Osteocyte (in vitro differentiated cells): ENCODE measurements at places on chromosomes 2 and 18.

- no peak for DNase-seq
Observed at GRCh38 chr2:144801766-144802165, 281.8 kb upstream of the ZEB2 start.

DNA sequence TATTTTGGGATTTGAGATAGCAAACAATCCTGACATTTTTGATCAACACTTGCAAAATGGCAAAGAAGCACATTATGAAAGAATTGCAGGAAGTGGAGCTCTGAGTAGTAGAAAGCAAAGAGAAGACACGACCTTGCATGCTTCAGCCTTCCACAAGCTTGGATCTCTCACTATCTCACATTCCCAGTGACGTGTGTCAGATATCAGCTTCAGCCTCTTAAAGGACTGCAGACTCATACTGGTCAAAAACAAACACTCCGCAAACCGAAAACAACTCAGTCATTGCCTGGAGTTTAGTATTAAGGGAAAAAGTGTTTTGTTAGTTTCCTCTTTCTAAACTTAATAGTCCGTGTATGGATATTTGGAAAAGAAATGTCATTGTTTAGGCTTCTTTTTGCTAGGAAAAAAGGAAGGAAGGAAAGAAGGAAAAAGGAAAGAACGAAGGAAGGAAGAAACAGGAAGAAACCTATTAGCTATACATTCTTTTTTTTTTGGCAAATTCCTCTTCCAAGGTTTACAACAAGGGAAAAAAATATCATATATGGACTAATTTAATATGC lies 32.6 kb upstream of the SLC40A1 start:
- DNase-seq: no peak

- no peak for DNase-seq
Observed at GRCh38 chr2:174858745-174859144, 94.5 kb upstream of the CHRNA1 start.

DNA sequence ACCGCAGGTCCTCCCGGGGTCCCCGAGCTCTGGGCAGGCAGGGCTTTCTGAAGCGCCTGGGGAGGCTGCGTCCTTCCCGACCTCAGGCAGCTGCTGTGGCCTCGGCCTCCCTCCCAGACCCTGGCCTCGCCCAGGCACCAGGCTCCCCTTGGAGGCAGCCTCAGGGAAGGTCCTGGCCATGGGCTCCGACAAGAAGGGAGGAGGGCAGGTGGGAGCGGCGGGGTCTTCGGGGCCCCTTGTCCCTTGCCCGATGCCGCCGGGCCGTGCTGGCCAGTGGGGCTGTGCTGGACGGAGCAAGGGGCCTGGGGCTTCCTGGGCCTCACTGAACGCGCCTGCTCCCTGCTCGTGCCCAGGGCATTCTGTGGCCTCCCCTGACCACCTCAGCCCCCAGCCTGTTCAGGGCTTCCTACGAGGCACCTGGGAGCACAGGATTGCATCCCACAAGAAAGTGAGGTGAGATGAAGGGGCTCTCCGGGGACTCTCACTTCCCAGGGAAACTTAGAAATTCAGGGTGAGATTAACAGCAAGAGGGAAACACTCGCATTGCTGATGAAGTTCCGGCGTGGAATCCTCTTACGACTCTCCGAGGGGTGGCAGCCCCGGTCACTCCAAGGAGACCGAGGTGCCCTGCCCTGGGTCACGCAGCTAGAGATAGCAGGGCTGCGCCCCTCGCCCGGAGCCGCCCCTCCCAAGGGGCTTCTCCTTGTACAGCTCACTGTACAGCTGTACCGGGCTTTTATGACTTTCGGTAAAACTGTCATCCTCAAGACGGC lies 778 bp downstream of the MFSD2B start:
- DNase-seq: no peak

DNA sequence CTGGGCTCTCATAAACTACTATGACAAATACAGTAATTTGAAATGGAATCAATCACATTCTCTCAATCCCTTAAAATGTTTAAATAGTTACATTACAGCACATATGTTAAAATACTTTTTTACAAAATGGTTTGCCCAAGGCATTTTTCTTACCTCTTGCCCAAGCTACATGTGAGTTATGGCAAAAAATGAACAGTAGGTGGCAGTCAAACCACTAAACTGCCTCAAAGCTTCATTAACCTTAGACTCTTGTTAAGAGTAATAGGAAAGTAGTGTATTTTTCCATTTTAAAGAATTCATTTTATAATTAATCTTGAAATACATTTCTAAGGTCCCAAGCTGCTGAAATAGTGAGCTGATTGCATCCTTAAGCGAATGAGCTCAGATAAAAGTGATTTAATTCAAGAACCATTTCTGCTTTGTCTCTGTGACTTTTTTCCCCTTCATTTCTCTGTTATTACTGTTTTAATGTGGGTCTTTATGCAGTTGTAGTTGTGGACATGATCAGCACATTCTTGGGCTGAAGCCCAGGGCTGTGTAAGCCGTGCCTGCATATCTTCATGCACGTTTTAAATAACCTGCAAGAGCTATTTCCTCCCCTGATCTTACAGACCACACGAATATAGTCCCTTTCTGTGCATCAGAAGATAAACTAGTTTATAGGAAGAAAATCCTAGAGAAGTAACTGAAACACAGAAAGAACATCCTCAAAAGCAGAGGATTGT lies 311.8 kb downstream of the LNPK start:
- DNase-seq: no peak

- DNase-seq: no peak
Observed at GRCh38 chr2:195515551-195515950, 141.5 kb upstream of the SLC39A10 start.

GRCh38 chr2:237154082-237154638 lies 68.5 kb downstream of the COPS8 start:
- no peak for DNase-seq

GRCh38 chr18:64337018-64337417 lies 188.1 kb upstream of the LINC00305 start:
- no peak for DNase-seq

- no peak for DNase-seq
Observed at GRCh38 chr2:99939135-99939534, 203.3 kb downstream of the AFF3 start.

DNA sequence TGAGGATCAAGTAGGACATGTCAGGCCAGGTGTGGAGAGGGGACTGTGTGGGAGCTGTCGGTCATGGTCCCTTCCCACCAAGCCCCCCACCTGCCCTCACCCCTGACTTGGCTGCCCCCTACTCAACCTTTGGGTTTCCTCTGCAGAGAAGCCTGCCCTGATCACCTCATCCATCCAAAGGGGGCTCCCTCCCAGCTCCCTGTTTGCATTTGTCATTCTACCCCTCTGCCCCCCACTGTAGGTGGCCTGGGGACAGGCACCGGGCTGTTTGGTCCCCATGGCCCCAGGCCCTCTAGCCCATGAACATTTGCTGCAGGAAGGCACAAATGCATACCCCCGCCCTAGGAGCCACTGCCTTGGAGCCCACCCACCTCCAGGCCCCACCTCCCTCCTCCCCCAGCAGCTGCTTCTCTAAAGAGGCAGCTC lies 115.0 kb downstream of the SMAD7 start:
- no peak for DNase-seq

DNA sequence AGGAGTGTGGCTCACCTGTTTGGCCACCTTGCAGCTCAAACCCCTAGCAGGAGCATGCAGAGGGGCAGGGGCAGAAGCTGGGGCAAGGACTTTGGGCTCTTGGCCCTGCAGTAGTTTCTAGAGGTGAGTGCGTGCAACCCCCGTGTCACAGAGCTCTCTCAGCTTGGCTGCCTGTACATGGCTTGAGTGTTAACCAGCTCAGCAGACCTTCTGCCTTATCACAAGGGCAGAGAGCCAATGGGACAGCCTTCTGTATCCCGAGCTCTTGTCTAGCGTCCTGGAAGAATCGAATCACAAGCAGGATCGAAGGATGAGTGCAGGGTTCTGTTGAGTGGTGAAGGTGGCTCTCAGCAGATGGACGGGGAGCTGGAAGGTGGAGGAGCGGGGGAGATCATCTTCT lies 120.3 kb upstream of the TMEM18 start:
- DNase-seq: no peak

GRCh38 chr2:160257041-160257742 lies 57.1 kb upstream of the ITGB6 start:
- DNase-seq: no peak

GRCh38 chr18:13261661-13262357 lies 43.2 kb downstream of the LDLRAD4 start:
- DNase-seq: peak; percentile 74

GRCh38 chr2:172564376-172564775 lies 8.5 kb downstream of the PDK1 start:
- DNase-seq: no peak

GRCh38 chr2:120802867-120803484 lies 67.3 kb downstream of the GLI2 start:
- no peak for DNase-seq

GRCh38 chr18:12552879-12553242 lies 105.0 kb downstream of the SPIRE1 start:
- no peak for DNase-seq

DNA sequence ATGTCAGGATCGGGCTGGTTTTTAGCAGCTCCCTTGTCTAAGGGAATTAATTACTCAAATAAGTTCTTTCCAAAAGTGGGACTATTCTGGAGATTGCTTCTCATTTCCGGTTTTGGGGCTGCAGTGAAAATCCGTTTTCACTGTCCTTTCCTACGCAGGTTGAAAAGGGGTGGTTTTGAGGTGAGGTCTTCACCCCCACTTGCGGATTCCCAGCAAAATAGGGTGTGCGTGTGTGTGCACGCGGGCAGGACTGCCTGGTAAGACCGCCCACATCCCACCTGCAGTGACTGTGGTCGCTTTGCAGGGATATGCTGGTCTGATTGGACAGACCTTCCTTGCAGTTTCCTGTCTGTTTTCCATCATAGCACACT lies 472 bp upstream of the PLEKHM3 start:
- no peak for DNase-seq

- DNase-seq: no peak
Observed at GRCh38 chr18:22114526-22115321, 54.7 kb upstream of the GATA6 start.

DNA sequence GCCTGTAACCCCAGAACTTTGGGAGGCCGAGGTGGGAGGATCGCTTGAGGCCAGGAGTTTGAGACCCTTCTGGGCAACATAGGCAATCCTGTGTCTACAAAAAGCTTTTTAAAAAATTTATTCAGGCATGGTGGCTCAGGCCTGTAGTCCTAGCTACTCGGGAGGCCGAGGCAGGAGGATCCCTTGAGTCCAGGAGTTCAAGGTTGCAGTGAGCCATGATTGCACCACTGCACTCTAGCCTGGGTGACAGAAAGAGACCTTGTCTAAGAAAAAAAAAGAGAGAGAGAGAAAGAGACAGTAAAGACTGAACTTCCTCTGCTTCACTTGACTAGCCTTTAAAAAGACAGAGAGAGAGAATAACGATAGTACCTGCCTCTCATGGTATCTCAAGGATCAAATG lies 62.4 kb downstream of the INPP5D start:
- DNase-seq: no peak

DNA sequence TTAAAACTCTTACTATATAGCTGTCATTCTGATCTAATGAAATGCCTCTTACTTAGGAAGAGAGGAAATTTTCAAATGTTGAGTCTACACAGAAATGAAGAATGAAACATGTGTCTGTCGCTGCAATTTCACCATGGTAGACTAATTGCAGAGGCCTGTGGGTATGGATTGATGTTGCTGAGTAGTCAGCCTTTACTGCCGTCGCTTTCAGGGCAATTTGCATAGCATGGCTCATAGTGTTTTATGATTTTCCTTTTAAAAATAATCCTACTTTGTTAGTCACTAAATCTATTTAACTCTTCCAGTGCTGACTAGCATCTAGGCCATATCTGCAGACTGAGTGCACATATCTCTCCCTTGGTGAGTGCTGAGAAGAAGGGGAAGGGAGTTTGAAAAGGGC lies 819.2 kb downstream of the SATB2 start:
- DNase-seq: no peak

GRCh38 chr2:104812286-104812685 lies 41.6 kb upstream of the POU3F3 start:
- DNase-seq: no peak

DNA sequence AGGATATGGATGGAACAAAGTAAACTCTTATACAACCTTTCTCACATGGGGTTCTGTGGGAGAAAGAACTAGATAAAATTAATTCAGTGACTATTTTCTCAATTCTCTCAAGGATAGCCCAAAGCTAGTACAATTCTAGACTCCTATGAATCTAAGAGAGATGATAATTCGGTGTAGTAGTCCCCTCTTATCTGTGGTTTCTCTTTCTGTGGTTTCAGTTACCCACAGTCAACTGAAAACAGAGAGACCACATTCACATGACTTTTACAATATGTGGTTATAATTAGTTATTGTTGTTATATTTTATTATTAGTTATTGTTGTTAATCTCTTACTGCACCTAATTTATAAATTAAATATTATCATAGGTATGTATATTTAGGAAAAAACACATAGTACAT lies 53.5 kb upstream of the C2orf15 start:
- DNase-seq: no peak

DNA sequence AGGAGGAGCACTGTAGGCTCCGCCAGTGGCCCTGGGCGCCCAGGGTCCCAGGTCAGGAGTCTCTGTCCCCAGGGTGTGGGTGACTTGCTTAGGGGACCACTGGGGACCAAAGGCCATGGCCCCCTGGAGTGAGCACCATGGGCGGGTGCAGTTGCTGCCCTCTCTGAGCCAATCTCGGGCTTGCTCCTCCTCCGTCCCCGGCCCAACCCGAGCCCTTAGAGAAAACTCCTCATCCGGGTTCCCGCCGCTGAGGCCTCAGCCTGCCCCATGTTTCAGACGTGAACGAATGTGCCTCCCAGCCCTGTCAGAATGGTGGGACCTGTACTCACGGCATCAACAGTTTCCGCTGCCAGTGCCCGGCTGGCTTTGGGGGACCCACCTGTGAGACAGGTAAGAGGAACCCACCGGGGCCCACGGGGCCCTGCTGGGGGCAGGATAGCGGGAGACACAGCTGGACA lies 38.6 kb downstream of the SNED1 start:
- no peak for DNase-seq

GRCh38 chr2:106975641-106976040 lies 89.7 kb upstream of the ST6GAL2 start:
- DNase-seq: no peak

DNA sequence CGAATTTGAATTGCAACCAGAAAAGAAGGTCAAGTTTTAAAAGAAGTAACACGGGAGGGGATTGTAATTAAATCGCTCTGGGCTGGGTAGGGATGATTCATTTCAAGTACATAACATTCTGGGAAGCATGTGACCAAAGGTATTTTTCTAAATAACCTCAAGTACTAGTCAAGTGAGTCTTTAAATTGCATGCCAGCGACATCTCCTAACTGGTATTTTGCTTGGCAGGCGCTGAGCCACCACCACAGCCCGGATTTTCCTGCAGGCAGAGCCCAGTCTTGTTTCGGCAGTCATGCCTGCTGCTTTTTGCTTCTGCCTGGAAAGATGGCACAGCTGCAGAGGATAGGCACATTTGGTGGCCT lies 33.7 kb upstream of the NPAS2 start:
- DNase-seq: no peak
